ENCODE measurements at places on chromosomes 13 and 19. TPM values are rescaled to one million over a fixed set of nuclear protein-coding genes. Genes with fewer than 3 reads are reported as not detected.

DNA sequence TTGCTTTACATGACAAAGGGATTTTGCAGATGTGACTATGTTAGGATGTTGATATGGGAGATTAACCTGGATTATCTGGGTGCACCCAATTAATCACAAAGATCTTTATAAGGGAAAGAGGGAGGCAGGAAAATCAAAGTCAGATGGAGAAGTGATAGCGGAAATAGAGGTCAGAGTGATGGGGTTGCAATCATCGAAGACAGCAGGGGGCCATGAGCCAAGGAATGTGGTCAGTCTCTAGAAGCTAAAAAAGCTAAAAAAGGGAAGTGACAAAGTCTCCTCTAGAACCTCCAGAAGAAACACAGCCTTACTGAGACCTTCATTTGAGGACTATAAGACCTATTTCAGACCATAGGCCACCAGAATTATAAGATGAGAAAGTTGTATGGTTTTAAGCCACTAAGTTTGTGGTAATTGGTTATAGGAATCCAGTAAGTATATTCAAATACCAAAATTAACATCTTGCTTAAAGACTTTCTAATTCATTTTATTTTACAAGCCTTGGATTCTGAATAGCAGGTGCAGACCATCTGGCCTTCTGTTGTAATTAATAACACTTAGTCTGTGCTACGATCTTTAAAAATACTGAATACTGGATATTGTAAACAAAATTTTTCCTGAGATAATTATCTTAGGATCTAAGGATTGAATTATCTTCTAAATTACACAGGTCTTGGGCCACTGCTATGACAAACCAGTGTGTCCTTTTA, 493.4 kb upstream of the PCDH20 start:
- no peak for DNase-seq

Gene ZNF491
- total RNA-seq, result 0.41 TPM

DNA sequence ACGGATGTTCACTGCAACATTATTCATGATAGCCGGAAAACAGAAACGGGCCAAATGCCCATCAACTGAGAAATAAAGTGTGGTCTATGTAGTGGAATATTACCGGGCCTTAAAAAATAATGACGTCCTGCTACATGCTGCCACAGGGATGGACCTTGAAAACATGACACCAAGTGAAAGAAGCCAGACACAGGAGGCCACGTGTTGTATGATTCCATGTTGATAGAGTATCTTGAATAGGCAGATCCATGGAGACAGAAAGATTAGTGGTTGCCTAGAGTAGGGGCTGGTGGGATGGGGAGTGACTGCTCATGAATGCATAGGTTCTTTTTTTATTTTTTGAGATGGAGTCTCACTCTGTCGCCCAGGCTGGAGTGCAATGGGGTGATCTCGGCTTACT, 3.7 kb downstream of the AP2A1 start:
- no peak for DNase-seq

GRCh38 chr13:57346786-57347185, 179.8 kb downstream of the PRR20E start:
- no peak for DNase-seq

DNA sequence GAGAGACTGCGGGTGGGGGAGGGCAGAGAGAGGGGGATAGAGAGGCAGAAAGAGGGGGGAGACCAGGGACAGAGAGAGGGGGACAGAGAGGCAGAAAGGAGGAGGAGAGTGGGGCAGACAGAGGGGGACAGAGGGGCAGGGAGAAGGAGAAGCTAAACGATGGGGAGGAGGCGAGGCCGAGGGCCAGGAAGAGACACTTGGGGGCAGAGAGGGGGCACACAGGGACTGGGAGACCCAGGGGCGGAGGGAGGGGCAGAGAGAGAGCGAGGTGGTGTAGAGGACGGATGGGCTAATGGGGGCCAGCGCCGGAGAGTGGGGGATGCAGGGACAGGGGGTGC, 666 bp downstream of the MEIS3 start:
- no peak for DNase-seq

GRCh38 chr19:23263870-23264590, 13.8 kb upstream of the ZNF724 start:
- DNase-seq, result no peak

GRCh38 chr19:45423589-45424190, at the start of gene ERCC1:
Gene ERCC1, minus strand, starts transcription at chr19:45423917. Its CDS starts 543 bp downstream, at chr19:45423374.
- peak; percentile 99 for DNase-seq

GRCh38 chr13:103009051-103009840, 57.0 kb downstream of the SLC10A2 start:
- no peak for DNase-seq
